ENCODE measurements at places on chromosomes 5 and 9. TPM values are rescaled to one million over a fixed set of nuclear protein-coding genes. Genes with fewer than 3 reads are reported as not detected.

DNA sequence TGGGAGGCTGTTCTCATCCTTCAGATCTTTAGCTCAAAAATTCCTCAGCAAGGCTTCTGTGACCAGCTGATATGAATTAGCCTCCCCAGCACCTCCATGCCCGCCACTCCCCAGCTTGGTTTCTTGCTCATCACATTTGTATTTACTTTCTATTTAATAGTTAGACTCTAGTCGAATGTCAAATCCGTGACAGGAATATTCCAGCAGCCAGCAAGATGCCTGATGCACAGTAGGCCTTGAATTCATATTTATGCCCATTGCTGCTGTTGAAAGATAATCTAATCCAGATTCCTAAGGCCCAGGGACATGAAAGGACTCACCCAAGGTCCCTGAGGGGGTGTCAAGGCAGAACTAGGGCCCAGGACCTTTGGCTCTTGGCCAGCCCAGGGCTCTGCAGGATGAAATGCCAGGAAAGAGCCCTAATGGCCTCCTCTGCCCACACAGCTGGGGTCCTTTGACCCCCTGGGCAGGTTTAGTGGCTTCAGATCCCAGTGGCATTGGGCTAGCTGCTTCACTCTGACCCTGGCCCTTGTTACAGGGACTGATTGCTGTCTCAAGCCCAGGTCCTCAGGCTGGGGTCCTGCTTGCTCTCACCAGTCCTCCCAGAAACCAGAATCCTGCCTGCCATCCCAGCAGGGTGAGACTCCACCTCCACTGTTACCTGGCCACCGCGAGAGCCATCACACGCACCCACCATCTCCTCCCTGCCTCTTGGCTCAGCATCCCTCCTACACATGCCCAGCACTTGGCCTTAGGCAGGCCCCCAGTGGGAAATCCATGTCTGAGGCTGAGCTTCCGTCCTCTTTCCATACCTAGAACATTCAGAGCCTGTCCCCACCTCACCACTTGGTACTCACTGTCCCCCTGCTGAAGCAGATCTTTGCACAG, 7.3 kb downstream of the CSF1R start:
- no peak for DNase-seq

GRCh38 chr9:113660196-113660595, 196.7 kb downstream of the RGS3 start:
- no peak for DNase-seq

DNA sequence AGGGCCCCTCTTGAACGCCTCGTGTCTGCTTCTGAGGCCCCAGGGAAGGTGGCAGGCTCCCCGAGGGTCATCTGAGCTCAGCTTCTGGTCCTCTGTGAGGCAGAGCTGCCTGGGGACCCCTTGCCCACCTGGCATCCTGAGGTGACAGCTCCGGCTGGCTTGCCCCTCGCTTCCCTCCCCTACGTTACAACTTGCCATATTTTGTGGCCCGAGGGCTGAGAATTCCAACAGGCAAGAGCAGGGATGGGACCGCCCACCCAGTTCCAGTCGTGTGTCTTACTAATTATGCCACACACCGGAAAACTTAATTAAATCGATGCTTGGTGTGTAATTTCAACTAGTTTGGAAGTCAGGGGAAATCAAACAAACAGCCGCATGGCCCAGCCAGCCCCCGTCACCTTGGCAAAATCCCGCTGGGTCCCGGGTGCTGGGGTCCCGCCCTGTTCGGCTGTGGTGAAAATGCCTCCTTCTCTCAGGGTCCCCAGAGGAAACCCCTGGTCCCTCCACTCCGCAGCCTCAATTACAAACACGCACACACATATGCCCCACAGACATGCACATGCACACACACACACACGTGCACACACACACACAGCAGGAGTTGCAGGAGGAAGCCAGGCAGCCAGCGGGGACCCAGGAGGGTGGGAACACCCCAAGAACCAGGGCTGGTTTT, 221.0 kb upstream of the IER5L start:
- DNase-seq, result no peak

DNA sequence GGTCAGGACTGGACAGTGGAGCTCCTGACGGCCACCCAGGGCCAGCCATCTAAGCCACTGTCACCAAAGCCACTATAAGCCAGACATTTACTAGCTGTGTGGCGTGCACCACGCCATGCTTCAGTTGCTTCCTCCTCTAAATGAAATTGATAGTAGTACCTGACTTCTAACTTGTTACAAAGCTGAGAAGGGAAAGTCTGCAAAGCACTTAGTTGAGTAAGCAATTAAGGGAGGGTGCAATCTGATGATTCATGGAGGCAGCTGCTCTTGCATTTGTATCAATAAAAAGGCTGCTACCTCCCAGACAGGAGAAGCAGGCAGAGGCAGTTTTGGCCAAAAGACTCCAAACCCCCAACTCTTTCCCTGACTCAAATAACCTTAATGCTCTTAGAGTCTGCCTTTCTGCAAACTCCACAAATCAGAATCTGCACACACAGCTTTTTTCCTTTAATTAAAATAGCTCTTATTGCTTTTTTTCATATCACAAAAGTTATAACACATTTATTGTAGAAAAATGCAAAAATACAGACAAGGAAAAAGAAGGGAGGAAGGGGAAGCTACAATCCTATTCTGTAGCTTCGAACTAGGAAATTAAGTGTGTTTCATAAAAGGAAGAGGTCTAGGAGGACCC, 19.3 kb upstream of the RAPGEF1 start:
- DNase-seq, result no peak

GRCh38 chr9:136947955-136948510, 3.0 kb downstream of the C8G start:
- DNase-seq, result no peak

DNA sequence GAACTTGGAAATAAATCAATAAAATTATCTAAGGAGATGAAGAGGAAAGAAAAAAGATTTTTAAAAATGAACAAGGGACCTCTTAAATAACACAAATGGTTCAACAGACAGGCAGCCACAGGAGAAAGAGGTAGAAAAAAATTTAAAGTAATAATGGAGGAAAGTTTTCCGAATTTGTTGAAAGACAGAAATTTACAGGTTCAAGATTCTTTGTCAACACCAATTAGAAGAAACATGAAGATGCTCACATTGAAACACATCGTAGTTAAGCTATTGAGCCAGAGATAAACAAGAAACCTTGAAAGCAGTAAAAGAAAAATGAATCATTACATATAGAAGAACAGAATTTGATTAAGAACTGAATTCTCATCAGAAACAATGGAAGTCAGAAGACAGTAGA, 68.7 kb upstream of the OSMR start:
- no peak for DNase-seq

GRCh38 chr5:133364936-133365707, 247.2 kb downstream of the FSTL4 start:
- DNase-seq, result peak; percentile 20

DNA sequence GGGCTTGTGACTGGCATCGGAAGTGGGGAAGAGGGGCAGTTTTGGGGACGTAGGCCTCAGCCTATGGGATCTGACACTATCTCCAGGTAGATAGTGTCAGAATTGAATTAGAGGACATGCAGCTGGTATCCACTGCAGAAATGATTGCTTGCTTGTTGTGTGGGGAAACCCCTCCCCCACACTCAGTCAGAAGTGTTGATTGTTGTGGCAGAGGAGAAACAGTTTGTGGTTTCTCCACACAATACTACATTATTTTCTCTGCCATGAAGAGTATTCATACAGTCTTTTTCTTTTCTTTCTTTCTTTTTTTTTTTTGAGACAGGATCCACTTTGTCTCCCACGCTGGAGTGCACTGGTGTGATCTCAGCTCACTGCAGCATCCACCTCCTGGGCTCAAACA, 113.9 kb downstream of the ARRDC3 start:
- no peak for DNase-seq

DNA sequence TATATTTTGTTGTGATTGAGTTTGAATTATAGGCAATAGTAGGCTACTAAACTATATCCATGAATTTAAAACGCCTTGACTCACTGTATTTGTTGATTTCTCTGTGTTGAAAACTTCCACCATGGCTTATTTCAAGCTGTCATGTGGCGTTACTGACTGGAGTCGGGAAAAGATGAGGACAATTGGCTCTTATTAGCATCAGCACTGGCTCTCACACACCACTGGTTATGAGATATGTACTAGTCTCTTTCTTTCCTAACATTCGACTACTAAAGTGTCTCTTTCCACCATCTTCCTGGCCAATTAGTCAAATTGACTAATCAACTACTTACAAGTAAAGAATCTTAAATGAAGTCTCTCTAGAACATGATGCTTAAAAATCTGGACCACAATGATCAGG, 9.1 kb upstream of the DAB2 start:
- no peak for DNase-seq

- peak; percentile 45 for DNase-seq
These were observed 13.8 kb downstream of the TMEM8B start for GRCh38 chr9:35842795-35843194.

FBN2 gene
- total RNA-seq, result not detected

MCTP1 gene
- 2.5 TPM for total RNA-seq

SCGB3A1 gene
- total RNA-seq, result not detected

MEGF10 gene
- total RNA-seq, result not detected

PCDHA2 gene
- not detected for total RNA-seq

Measured in B cell (primary cell).